Left forelimb (tissue), 1 donor: ENCODE measurements at places on chromosomes 11 and 22.

DNA sequence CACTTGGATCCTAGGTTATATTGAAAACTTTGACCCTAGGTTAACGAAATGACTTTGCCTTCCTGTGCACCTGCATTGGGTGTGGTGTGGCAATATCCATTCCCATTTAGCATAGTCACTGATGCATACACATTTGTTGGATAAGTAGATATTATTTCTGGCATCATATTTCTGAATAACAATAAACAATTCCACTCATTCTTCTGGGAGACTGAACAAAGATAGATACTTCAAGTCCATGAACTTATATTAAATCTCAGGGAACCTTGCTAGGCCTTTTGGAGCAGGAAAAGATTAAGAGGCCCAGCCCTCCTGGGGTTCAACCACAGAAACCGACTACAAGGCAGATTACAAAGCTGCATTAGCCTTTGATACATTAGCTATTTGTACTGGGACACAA is 118.9 kb downstream of the MSANTD4 start:
- DNase-seq, result no peak

GRCh38 chr22:29456211-29456671 is 17.9 kb downstream of the RFPL1 start:
- DNase-seq, result no peak

- peak; percentile 97 for DNase-seq
These were observed at the start of gene TMEM134 for GRCh38 chr11:67468759-67469507. TSS of gene TMEM134 (minus strand) at chr11:67469251. CDS start at chr11:67469192, 59 bp downstream.

DNA sequence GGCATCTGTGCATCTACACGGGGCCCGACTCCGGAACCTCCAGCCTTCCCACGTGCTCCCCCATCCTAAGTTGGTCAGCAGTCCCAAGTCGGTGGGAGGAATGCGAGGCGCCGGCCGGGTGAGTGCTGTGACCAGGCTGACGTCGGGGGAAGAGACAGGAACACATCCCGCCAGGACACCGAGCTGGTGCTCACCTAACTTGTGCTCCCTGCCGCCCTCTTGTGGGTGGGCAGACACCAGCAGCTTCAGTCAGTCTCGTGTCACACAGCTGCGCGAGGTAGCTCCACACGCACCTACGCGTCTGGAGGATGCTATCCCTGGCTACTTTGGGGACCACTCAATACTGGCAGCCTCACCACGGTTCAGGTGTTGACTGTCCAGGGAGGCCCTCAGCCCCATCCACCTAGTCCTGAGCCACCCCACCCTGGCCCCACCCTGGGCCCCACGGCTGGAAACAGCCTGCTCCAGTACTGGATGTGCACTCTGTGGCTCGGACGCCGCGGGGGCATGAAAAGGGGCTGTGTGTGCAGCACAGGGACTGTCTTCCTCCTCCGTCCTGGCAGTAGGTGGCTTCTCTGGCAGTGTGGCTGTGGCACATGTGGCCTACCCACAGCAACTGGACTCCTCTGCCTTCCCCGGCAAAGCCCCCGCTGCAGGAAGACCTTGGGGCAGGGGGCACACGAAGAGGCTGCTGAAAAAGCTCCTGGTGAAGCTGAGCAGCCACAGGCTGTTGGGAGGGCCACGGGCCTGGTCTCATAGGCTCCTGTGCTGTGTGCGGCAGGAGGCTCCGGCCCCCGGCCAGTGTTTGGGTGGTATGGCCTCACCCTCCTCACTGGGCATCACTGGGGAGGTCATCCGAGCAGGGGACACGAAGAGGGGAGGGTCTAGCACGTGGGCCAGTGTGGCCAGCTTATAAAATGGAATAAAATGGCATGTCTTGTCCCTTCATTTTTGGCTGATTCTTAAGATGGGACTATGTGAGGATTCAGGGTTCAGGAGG is 11.2 kb upstream of the BID start:
- no peak for DNase-seq

- no peak for DNase-seq
These were observed 38.1 kb downstream of the NUP50 start for GRCh38 chr22:45201678-45202332.

DNA sequence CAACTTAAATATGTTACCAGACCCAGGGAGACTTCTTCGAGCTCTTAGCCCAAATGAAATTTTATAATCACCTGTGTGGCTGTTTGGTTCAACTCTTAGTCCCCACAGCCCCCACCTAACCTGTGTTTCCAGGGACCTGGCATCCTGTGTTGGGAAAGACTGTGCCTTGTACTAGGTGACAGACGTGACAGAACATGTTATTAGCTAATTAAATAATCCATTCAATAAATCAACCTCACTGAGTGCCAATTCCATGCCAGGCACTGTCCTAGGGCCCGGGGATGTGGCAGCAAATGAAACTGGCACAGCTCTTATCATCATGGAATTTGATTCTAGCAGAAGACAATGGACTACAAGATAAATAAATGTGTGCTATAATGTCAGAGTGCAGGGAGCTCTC is 431.9 kb downstream of the MIAT start:
- DNase-seq, result no peak

DNA sequence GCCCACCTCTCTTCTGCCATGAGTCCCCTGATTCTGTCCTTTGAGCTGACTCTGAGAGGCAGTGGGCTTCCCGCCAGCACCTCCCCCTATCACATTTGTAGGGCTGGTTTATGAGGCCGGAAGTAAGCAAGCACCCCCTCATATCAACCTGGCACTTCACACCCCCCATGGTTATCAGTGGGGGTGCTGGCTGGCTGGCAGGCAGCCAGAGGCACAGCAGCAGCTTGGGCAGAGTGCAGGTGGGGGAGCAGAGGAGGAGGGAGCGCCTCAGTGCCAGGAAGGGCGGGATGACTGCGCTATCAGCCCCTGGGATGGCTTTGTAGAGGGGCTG is 22.9 kb upstream of the CHRM4 start:
- DNase-seq, result no peak

- DNase-seq, result no peak
These were observed 7.6 kb downstream of the CARS1 start for GRCh38 chr11:3049430-3050243.

DNA sequence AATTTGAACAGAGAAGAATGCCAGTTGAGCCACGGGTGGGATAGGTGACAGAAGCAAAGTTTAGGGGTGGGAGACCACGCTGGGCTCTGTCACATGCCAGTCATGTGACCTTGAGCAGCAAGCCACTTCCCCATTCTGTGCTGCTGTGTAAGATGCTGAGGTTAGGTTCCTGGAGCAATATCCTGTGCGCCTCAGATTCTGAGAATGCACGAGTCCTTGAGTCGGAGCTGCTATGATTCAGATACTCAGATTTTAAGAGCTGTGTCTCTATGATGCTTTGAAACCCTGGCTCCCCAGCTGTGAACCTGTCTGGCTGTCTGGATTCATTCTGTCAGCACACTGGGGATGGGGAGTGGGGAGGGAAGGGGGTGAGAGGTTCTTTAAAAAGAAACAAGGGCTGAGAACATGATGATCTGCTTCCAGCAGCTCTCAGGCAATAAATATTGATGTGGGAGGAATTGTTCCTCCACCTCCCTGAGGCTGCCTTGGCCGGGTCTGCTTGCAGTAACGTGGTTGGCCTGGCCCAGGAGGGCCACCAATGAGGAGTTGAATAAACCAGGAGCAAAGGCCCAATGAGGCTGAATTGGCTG is 24.0 kb downstream of the SLCO2B1 start:
- DNase-seq, result no peak

- no peak for DNase-seq
These were observed 141.3 kb downstream of the ST3GAL4 start for GRCh38 chr11:126496576-126497337.

GRCh38 chr11:10478574-10479550 is 23.8 kb downstream of the AMPD3 start:
- peak; percentile 63 for DNase-seq

GRCh38 chr11:14259186-14259784 is 99.7 kb downstream of the RRAS2 start:
- no peak for DNase-seq

DNA sequence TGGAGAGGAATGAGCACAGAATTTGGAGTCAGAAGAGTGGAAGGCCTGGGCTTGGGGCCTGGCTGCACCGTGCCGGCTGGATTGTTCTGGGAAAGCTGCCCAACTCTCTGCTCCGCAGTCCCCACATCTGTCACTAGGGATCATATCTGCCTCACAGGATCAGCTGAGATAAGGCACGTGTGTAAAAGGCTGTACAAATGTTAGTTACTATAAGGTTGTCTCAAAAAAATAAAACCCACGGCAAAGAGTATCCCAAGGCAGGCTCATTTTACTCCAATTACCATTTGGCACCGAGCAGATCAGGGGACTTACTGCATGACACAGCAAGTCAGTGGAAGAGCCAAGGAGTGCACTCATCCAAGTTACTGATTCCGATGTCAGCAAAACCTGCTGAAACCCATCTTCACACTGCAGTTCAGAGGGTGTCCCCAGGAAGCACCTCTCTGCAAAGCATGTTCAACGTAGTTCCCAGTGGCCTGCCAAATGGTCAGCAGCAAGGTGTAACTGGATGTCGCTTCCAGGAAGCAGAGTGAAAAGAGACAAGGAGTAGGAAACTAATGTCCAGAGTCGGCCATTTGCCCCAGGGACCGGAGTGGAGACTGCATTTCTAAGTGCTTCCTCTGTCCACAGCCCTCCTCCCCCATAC is 18.1 kb upstream of the MRTFA start:
- DNase-seq, result peak; percentile 85
